Dermis blood vessel endothelial cell (primary cell): ENCODE measurements at places on chromosomes 16 and 17. TPM values are rescaled to one million over a fixed set of nuclear protein-coding genes. Genes with fewer than 3 reads are reported as not detected.

- DNase-seq, result no peak
Observed at GRCh38 chr16:79753286-79753685, 152.7 kb upstream of the MAF start.

GRCh38 chr17:31834448-31834847, 24.6 kb downstream of the COPRS start:
- DNase-seq, result no peak

GRCh38 chr16:89183463-89183862, 11.9 kb downstream of the CDH15 start:
- DNase-seq, result no peak

GRCh38 chr17:58313815-58314705, 14.5 kb downstream of the TSPOAP1 start:
- no peak for DNase-seq

- DNase-seq, result no peak
Observed at GRCh38 chr17:45651145-45651709, 132.9 kb upstream of the CRHR1 start.

DNA sequence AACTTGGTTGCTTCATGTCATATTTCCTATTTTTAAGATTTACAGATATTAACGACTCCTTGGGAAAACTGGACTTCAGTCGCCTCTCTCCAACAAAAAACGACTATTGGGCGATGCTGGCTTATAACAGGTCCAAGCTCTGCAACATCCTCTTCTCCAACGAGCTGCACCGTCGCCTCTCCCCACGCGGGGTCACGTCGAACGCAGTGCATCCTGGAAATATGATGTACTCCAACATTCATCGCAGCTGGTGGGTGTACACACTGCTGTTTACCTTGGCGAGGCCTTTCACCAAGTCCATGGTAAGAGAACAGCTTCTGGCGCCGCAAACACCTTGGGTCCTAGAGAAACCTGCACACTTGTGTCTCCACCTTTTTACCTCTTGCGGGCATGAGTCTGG, 333.0 kb downstream of the WWOX start:
- no peak for DNase-seq

Gene MYCBPAP
- total RNA-seq, result 0.34 and 0.42 TPM in 2 replicates

Gene SSTR5
- total RNA-seq, result 0.17 and 1.1 TPM in 2 replicates

Gene TMEM235
- total RNA-seq, result 0.51 and 0.84 TPM in 2 replicates

Gene KLHL10
- total RNA-seq, result 0.05 TPM in 1 of 2 replicates, not detected in the other

Gene IL34
- total RNA-seq, result 1.9 and 7.3 TPM in 2 replicates
